ENCODE measurements at places on chromosomes 16 and 17.

DNA sequence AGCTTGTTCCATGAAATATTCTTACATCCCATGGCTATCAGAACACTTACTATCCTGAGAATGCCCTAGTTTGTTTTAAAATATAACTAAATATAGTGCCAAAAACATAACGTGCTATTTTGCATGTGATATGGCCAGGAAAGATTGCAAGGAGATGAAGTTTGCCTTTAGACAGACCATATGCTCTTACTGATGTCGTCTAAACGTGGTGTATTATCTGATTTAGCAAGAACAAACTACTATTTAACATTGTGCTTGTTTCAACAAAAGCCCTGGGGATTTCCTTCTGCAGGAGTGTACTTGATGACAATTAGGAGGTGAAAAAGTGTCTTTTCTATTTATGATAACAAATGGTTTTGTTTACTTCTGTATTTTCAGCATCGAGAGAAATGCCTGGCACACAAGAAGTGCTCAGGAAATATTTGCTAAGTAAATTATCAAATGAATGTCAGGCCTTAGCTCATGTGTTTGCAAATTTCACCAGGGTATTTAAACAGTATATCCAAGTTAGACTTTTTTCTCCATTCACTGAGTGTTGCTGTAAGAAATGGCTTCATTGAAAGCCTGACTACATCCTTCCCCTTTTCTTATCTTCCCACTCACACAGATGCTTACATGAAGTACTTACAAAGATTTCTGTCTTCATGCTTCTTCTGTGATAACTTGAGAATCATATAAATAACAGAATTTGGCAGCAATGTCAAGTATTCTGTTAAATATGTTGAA lies 1033.6 kb downstream of the CDH8 start:
- no peak for DNase-seq

- no peak for DNase-seq
Measured at GRCh38 chr17:62892870-62893338, 73.1 kb upstream of the TANC2 start.

- no peak for DNase-seq
Measured at GRCh38 chr17:19673623-19674022, 25.1 kb downstream of the ALDH3A2 start.

DNA sequence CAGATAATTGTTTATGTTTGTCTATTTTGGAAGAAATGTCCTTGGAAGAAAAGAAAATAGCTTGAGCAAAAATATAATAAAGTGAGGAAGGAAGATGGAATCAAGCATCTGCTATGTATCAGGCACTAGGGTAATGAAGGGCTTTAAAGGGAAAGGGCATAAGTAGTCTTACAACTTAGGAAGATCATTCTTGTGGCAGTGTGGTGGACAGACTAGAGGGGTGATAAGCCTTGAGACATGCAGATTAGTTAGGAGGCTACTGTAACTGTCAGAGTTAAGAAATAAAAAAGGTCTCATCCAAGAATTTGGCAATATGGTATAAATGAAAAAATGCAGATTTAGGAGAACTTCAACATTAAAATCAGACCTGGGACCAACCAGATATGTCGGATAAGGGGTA lies 14.9 kb downstream of the FAM222B start:
- no peak for DNase-seq

DNA sequence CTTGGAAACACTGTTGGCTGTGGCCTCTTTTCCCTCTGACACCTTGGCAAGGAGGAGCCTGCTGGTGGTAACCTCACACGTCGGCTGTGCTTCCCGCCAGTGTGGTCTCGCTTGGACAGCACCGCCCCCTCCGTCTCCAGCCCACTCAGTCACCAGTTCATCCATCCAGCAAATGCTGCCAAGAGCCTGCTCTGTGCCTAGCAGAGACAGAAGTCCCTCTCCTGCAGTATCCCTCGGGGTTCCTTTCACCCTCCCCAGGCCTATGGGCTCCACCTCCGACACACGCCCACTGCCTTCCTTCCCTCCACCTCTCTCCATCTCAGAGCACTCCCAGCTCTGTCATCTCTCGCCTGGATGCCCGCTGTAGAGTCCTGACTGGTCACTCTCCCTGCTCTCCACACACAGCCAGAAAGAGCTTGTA lies 12.3 kb downstream of the CACNG4 start:
- no peak for DNase-seq

DNA sequence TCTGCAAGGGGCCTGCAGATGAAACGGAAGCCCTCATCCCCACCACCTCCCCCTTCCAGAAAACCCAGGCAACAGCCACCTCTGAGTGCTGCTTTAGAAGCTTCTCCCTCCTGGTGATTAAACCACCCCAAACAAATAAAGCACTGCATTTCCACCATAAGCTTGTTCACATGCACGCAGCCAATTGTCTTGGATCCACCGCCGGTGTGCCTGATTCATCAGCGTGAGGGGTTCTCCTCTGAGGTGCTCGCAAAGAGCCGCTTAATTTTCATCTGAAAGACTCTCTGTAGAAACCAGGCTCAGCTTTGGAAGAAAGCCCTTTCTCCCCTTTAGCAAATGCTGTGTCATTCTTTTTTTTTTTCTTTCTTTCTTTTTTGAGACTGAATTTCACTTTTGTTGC lies 155.2 kb upstream of the EEF2KMT start:
- DNase-seq: no peak

- no peak for DNase-seq
Measured at GRCh38 chr16:19436540-19436939, 18.9 kb downstream of the TMC5 start.

- no peak for DNase-seq
Measured at GRCh38 chr16:68994324-68994723, 111.1 kb upstream of the HAS3 start.

GRCh38 chr16:57032931-57033330 lies 43.6 kb downstream of the NLRC5 start:
- DNase-seq: no peak

Measured in activated CD4-positive, CD25-positive, alpha-beta regulatory T cell (primary cell).